A549 (cell line): ENCODE measurements at places on chromosomes 7 and 10.

DNA sequence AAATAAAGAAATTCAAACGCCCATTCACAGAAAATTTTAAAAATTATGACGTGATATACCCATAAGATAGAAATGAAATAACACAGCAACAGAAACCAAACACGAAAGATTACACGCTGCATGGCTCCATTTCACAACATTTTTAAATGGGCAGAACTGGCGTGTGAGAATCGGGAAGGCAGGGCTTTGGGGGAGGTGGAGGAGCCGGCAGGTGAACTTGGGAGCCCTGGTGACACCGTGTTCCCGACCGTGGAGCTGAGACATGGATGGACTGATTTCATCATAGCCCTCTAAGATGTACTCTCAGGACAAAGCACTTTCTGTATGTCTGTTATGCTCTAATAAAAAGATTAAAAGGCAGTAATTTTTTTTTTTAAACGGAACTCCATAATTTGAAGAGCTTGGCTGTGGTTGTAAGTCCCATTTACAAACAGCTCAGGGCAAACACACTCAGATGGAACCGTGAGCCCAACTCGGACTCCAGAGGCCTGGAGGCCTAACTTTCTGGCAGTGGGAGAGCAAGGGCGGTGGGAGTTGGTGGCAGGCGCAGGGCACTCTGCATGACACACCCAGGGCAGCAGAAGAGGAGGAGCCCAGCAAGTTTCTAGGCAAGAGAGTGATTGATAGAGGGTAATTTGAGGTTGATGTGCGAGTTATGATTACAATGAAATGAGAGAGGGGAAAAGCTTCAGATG is 203.4 kb downstream of the MAD1L1 start:
- no peak for DNase-seq

DNA sequence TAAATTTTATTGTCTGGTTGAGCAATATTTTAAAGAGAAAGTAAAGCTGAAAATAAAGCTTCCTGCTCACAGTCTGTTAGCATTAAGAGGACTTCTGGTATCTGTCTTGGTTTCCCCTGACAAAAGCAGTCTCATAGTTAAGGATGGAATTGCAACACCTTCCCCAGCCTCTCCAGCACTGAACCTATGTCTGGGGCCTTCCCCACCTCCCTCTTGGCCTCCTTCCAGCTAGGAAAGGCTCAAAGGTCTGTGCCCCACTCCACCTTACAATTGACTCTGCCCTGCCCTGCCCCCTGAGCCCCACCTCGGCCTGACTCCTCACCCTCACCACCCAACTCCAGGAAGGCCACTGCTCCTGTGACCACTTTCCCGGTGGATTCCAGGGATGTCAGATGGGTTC is 33.2 kb downstream of the COL17A1 start:
- DNase-seq: peak; percentile 40

DNA sequence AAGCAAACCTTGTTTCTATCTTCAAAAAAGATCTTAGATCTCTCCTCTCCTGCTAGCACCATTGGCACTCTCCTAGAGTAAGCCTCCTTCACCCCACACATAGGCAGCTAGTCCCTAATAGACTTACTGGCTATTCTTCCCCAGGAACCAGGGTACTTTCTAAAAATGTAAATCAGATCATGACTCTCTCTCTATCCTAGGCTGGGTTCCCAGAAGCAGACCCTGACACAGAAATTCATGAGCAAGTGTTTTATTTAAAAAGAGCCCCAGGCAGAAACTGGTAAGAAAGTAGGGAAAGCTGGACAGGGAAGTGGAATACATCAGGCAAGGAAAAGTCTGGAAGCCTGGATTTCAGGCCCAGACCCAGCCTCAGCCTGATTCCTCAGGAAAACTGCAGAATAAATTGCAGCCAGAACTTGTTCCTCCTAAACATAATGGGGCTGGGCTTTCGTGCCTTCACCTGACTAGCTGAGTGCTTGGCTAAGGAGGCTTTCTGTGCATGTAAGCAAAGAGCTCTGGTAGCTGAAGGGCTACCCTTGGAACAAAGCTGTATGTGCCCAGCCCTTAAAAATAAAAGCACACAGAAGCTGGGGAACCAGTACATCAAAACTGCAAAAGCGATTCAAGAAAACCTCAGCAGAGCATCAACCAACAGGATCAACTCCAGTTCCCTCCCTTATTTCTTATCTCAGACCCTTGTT is 18.8 kb upstream of the SORBS1 start:
- no peak for DNase-seq

- no peak for DNase-seq
These were observed 40.9 kb downstream of the PDSS1 start for GRCh38 chr10:26738301-26738911.

DNA sequence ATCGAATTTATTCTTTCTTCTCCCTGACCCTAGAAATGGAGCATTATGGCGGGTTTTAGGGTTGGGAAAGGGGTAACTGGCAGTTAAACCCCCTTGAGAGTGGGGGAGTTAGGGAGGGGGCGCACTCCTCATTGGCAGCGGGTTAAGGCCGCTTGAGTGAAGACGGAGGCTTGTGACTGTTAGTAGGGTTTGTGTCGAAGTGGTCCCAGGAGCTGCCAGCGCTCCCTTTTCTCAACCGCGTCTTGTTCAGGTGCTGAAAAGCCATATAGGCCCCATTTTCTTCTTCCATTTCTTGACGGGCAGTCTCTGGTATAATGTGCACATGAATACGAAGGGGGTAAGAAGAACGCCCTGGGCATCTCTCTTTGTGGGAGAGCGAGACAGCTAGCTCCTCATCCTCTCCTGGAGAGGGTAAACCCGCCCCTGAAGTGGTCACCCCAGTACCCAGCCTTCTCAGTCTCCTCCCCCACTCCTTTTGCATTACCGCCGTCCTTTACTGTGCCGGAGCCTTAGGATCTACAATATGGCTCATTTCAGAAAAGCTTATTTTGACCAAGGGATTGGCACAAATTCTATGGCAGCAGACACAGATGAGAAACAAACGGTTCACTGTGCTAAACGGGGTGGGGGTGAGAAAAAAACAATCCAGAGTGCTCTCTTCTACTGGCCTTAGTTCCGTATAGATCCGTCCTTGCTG is 836 bp downstream of the KMT2E start:
- peak; percentile 58 for DNase-seq

GRCh38 chr7:128353189-128353588 is 8.3 kb downstream of the PRRT4 start:
- no peak for DNase-seq

GRCh38 chr7:148553979-148554378 is 36.6 kb upstream of the C7orf33 start:
- DNase-seq: no peak

GRCh38 chr7:64893401-64893800 is 9.7 kb upstream of the ZNF273 start:
- no peak for DNase-seq

DNA sequence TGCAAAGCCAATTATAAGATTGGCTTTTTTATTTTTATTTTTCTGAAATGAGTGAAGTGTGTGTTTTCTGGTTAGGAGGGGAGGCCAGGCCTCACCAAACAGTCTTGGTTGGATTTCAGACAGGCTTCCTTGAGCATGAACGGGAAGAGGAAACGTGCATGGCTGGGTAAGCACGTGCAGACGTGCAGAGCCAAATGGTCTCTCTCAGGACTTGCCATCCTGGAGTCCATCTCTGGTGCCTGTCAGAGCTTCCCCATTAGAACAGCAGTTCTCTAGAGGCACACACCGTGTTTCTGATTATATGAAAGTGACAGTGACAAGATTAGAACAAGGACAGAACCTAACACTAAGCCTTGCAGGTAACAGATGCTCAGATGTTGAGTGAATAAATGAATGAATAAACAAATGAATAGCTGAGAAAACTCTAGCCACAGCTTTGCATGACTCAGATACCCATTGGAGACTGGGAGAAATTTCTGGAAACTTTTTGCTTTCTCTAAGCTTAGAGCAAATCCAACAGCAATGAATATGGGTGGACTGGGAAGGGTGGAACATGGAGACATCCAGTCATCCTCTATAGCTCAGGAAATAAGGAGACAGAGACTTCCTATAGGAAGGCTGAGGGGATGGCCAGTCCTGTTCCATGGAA is 11.8 kb upstream of the CALD1 start:
- no peak for DNase-seq

GRCh38 chr10:15223174-15223573 is 54.7 kb upstream of the NMT2 start:
- no peak for DNase-seq

DNA sequence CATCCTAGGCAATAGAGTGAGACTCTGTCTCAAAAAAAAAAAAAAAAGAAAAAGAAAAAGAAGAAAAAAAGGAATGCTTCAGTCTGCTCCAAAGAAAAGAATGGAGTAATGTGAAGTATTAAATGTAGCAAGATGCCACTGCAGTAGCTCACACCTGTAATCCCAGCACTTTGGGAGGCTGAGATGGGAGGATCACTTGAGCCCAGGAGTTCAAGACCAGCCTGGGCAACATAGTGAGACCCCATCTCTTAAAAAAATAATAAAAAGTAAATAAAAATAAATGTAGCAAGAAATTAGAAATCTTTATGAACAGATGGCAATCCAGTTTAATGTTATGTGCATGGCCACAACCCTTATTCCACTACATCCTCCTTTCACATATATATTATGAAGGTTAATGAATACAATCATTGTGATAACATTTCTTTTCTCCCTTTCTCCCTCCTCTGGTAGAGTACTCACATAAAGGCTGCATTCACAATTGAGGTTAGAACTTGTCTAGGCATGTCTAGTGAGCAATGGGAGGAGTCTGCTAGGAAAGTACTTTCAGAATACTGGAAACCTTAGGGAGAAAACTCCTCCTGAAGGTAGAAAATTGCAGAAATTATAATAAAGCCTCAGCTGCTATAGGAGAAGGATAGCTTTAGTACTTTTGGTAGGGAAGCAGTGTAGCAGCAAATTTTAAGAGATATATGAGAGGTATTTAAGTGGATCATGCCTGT is 20.4 kb downstream of the KLLN start:
- DNase-seq: peak; percentile 60

GRCh38 chr7:46979439-46979838 is 602.5 kb downstream of the TNS3 start:
- DNase-seq: no peak

GRCh38 chr7:48971173-48971572 is 46.8 kb downstream of the CDC14C start:
- no peak for DNase-seq

GRCh38 chr7:26469188-26469587 is 177.5 kb downstream of the SNX10 start:
- DNase-seq: no peak

GRCh38 chr10:3525832-3526449 is 259.1 kb downstream of the KLF6 start:
- peak; percentile 86 for DNase-seq

GRCh38 chr10:71390921-71391690 is 5.6 kb upstream of the CDH23 start:
- DNase-seq: no peak

DNA sequence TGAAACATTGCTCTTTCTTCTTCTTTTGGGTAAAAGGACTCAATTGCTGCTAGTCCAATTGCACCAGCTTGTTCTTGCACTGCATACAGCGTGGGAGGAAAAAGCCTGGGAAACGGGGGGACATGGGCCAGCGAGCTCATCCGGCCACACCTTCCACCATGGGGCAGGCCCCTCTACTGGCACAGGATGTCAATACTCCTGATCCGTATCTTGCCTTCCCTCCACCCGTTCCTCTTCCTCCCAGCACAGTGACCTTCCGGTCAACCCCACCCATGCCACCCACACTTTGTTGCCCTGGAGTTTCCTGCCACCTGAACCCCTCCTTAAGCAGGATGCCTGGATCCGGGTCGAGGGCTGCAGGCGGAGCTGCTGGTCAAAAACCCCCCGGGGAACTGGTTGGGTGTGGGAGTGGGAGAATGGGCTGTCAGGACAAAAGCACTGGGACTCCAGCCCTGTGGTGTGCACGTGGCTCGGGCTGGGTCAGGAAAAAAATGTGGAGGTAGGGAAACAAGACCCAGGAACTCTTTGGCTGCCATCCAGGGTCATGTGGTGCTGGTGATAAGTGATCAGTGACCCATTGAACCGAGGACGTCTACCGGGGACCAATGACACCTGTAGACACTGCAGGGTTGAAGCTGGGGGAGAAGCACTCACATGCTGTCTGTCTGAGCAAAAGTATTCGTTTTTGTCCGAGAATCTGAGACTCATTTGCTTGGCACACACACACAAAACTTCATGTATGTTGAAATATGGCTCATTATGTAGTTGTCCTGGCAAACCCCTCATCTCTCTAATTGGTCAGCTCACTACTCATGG is 8.1 kb downstream of the IL2RA start:
- DNase-seq: no peak

DNA sequence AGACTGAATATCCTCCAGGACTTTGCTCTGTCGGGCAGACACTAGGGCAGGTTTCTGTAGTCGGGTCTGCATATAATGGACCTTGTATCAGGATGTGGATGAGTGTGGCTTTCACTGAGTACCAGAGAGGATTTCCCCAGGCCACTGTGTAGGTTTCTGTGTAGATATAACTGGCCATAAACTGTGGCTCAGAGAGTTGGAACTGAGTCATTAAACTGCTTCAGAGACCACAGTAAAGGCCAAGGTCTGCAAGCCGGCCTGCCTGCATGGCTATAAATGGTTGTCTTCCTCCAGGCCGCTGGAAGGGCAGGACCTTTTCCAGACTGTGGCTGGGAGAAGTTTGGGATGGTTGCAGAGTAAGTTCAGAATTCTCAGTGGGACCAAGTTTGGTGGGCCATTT is 16.9 kb downstream of the ZNF92 start:
- no peak for DNase-seq

DNA sequence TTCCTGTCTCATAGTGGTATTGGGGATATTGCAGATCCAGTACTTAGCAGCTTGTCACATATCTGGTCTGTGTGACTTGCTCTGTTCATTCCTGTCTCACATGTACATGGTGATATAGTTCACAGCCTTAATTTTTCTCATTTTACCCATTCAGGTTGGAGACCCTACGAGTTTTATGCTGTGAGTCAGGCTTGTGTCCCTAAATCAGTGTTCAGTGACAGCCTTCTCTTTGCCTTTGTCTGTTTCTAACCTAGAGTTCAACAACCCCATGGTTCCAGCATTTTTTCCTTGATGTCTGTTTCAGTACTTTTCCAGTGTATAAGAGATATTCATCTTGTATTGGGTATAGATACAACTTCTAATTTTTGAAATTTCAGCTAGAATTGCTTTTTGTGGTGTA is 1016.2 kb downstream of the LRMDA start:
- no peak for DNase-seq

- DNase-seq: no peak
These were observed at the start of gene DDC for GRCh38 chr7:50564640-50565558. TSS of gene DDC (minus strand) at chr7:50565405. CDS start at chr7:50544085, 21,320 bp downstream.

GRCh38 chr7:173209-173918 is 19.0 kb upstream of the FAM20C start:
- no peak for DNase-seq

- DNase-seq: no peak
These were observed 25.4 kb upstream of the INPP5F start for GRCh38 chr10:119700321-119700954.
